Stimulated activated CD8-positive, alpha-beta memory T cell treated with anti-CD3 and anti-CD28 coated beads, Interleukin-7, amount 100 ng/mL, for 4 hours (primary cell): ENCODE measurements at places on chromosomes 3 and 15.

DNA sequence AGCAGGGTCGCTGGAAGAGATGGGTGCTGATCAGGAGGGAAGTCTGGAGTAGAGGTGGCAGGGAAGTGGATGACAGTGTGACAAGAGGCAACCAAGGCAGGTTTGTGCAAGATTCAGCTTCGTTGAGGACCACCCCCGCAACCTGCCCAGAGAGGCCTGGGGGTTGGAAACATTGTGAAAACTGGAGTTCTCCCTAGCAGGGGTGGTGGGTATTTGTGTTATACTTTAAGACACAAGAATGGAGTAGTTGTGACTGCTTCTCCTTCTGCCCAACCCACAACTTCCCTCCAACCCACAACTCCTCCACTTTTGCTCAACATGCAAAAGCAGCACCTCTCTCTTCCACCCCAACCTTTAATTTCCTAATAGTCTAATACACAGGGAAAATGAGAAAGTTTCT, 8.6 kb upstream of the ARNT2 start:
- DNase-seq = no peak

DNA sequence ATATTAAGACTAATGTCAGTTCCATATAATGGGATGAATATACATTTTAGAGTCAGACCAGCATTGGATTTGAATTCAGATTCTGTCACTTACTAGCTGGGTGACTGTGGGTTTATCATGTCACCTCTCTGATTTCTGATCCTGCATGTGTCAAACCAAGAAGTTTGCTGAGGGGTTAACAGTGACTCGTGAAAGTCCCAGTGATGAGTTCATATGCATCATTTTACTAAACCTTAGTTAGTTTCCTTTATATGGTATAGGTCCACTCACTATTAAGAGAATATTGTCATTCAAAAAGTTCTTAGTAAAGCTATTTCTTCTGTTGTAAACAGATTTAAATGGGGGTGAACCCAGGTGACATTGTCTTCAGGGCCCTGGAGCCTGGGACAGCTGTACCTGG, 102.3 kb downstream of the ZNF621 start:
- no peak for DNase-seq

- DNase-seq = no peak
Measured at GRCh38 chr3:59580996-59581395, 531.2 kb upstream of the CFAP20DC start.

DNA sequence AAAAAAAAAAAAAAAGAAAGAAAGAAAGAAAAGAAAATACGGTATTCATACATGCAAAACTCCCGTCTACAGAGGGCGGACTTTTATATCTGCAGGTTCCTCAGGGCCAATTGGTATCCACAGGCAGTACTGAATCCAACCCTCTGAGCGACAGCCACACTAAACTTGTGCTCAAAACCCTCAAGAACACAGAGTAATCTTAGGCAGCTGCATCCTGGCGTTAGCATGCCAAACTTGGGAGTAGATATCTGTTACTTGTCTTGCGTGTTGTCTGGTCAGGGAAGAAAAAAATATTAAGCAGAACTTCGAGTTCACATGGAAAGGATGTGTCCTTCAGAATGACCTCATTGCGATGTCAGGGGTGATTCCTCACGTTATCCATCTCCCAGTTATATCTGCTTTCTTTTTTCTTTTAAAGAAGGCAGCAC, 12.8 kb downstream of the SNAP23 start:
- DNase-seq = no peak

DNA sequence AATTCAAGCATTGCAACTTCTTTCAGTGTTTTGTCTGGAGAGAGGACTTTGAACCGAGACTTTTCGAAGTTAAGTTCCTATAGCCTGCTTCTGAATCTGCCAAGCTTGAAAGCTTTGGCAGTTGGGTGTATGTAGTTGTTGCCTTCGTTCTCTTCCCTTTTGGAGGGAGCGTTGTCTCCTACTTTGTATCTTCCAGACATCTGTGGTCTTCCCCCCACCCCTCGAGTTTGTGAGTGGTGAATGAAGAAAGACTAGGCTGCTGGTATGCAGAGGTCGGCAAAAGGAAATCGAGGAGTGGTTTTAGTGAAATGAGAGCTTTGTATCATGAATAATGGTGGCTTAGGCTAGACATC, 1.3 kb downstream of the CTNNB1 start:
- no peak for DNase-seq

DNA sequence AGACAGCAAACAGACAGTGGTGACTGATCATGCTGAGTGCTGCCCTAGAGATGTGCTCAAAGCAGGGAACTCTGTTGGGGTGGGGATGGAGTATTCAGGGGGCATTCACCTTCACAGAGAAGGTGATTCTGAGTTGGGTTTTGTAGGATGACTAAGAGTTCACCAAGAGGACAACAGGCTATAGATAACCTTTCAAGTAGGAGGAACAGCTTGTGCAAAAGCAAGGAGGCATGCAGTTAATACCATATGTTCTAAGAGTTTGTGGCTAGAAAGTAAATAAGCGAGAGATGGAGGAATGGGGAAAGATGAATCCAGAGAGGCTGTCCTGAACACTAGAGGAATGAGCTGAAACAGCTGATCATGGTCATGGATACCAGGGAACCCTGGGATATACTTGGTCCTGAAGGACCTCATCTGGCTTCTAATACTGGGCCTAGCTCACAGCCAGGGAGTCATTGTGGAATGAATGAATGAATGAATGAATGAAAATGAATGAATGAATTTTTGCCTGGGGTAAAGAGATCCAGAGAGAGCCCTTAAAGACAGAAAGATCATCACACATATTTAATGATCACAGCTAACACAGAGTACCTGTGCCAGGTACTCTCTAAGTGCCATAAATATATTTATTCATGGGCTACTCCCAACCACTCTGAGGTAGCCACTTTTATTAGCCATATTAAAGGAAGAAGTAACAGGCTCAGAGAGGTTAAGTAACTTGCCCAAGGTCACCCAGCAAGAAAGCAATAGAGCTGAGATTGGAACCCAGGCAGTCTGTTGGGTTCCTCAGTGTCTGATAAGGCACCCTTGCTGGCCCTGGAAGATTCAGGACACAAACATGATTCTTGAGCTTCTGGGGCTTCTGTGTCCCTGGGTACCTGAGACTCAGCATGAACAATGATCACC, 22.0 kb downstream of the SMAD6 start:
- DNase-seq = no peak

DNA sequence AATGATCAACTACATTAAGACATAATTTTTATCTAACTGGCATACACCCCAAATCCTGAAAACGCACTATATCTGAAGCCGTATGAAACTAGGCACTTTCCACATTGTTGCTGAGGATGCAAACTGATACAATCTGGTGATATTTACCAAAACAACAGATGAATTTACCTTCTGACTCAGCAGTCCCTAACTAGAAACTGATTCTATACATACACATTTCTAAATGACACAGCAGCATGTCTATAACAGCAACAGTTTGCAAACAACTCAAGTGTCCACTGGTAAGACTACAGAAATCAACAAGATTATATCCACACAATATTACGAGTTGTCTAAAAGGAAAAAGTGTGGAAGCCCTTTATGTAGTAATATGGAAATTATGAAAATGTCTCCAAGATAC, 22.9 kb downstream of the SECISBP2L start:
- no peak for DNase-seq

GRCh38 chr15:57340682-57341259, 35.5 kb upstream of the CGNL1 start:
- DNase-seq = no peak
